Activated gamma-delta T cell (primary cell): ENCODE measurements at places on chromosomes 5 and 9.

DNA sequence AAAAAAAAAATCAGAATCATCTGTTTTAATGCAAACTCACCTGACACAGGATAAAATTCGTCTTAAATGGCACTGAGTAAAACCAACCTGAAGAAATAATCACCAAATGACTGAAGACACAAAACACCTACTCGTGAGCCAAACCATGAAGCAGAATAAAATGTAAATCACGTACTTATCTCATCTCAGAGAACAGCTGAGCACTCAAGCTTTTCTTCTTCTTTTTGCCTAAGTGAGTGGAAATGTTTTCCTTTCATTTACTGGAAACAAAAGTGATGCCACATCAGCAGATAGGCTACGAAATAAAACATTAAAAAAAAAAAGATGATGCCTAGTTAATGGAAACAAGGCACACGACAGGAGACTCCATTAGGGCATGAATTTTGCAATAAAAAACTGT is 36.4 kb downstream of the ATPSCKMT start:
- DNase-seq = no peak

DNA sequence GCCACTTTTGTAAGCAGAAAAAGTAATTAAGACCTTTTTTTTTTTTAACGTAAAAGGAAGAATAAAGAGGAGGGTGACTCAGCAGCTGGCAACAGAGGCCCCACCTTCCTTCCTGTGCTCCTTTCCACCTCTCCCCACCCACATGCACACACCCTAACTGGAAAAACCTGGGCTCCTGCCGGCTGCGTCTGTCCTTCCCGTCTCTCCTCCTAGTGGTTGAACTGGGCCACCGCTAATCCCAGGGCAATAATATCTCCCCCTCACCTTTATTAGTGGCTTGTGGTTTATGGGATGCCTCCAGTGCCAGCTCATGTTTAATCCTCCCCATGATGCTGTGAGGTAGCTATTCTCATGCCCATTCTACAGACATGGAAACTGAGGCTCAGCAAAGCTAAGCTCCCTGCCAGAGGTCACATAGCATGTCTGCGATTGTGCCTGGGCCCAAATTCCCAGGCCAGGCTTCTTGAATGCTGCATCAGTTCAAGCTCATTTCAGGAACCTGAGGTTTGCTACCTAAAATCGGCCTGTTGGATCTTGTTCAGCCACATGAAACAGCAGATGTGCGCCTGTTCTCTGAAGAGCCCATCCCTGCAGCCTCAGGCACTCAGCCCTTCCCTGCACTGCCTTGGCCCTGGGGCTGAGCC is 60.9 kb upstream of the IL17B start:
- DNase-seq = no peak

- DNase-seq = no peak
Observed at GRCh38 chr9:71213633-71214032, 92.2 kb upstream of the TRPM3 start.

- DNase-seq = no peak
Observed at GRCh38 chr5:147177125-147177840, 57.5 kb upstream of the STK32A start.

DNA sequence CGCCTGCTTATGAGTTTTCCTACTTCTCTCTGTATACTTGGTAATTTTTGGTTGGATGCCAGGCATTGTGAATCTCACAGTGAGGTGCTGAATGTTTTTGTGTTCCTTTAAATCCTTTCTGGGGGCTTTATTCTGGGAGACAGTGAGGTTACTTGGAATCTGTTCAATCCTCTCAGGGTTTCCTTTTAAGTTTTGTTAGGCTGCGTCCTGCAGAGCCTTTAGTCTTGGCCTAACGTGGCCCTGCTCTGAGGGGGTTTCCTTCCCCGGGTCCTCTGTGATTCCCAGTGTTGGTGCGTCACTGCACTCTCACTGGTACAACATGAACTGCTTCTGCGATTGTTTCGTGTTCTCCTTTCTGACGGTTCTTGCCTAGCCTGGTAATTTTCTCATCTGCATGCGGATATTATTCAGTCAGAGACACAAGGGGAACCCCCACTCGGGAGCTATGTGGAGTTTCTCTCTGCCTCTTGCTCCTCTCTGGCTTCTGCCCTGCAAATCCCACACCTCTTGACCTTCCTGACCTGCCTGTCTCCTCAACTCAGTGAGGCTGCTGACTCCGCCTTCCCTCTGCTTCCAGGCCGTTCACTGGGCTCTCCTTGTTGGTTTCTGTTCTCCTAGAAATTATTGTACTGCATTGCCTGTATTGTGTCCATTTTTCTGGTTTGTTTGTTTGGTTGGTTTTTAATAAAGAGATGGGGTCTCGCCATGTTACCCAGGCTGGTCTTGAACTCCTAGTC is 128.1 kb downstream of the DAB2IP start:
- DNase-seq = no peak

- DNase-seq = no peak
Observed at GRCh38 chr5:74587300-74587699, 53.2 kb downstream of the ENC1 start.

GRCh38 chr5:14577971-14578370 is 3.6 kb upstream of the OTULINL start:
- DNase-seq = no peak
